SK-MEL-5 (cell line): ENCODE measurements at places on chromosomes 3 and 15.

DNA sequence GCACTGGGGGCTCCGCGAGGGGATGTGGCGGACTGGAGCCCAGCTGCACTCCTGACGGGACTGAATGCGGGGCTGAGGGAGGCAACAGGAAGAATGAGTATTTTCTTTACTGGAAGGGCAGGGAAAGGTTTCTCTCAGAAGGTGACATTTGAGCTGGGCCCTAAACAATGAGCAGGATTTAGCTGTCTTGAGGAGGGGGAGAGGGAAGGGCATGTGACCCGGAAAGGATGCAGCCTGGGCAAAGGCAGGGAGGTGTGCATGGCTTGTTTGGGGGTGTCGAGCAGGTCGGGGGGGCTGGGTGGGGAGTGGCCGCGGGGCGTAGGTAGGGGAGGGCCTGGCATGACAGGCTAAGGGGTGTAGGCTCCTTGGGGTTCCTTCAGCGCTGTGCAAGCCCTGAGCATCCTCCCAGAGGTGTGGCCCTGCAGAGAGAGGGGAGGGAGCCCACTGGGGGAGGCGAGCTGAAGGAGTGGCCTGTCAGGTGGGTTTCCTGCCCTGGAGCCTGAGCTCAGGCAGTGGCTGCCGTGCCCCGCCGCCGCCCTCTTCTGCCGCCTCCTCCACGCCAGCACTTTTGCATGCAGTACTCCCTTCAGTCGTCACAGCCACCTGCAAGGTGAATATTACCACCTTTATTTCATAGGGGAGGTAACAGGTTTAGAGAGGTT, 17.2 kb upstream of the ANKDD1A start:
- no peak for DNase-seq

- peak; percentile 43 for DNase-seq
Measured at GRCh38 chr3:184004476-184004875, 13.2 kb downstream of the ABCC5 start.

DNA sequence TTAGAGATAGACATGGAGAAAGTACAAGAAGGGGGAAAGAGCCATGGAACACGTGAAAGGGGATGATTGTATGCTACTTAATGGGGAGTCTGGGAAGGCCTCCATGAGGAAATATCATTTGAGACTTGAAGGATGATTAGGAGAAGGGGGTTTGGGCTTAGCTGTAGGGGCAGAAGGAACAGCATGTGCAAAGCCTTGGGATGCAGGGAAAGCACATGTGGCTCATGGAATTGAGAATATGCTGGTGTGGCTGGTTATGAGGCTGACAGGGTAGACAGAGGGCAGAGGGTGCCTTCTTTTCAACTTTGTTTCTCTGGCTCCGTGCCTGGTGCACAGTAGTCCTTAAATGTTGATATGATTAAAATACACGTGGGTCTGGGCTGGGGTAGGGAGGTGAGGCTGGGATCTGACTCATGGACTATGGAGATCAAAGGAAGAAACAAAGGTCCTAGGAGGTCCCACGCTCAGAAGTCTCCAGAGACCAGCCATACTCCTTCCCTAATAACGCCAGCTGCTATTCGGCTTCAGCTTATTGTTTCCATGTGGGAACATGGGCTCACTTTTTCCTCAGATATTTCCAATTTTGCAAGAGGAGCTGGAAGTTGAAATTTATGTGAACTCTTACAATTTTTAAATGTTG, 1.1 kb downstream of the GTF2E1 start:
- no peak for DNase-seq

DNA sequence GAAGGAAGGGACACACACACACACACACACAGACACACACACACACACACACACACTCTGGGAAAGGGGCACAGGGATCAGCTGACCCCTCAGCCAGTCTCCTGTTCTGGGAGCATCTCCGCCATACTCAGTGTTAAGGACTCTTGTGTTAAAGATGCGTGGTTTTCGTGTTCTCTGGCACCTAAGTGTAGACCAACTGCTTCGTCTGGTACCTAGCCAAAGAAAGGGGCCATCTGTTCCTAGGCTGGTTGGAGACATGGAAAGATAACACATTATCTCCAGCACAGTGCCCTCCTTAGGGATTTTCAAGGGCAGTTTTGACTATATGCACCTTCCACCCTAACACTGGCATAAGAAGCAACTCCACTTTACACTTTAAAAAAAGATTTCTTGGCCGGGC, 65.1 kb downstream of the EPHB1 start:
- DNase-seq: no peak

GRCh38 chr3:90062016-90062415, 954.6 kb downstream of the EPHA3 start:
- no peak for DNase-seq

DNA sequence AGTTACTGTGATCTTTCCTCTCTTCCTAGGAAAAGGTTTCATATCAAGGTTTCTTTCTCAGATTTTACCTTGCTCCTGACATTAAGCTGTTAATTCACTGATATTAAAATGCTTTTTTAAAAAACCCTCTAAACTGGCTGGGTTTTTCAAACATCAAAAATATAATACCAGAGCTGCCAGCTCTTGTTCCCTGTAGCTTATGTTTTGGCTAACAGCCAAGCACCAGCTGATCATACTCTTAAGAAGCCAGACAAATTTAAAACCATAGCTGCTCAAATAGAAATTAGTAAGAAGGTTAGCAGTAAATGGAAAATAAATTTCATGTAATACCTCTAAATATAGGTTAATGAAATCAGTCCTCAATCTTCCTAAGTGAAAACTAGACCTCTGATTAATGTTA, 657.5 kb downstream of the GRM7 start:
- no peak for DNase-seq

DNA sequence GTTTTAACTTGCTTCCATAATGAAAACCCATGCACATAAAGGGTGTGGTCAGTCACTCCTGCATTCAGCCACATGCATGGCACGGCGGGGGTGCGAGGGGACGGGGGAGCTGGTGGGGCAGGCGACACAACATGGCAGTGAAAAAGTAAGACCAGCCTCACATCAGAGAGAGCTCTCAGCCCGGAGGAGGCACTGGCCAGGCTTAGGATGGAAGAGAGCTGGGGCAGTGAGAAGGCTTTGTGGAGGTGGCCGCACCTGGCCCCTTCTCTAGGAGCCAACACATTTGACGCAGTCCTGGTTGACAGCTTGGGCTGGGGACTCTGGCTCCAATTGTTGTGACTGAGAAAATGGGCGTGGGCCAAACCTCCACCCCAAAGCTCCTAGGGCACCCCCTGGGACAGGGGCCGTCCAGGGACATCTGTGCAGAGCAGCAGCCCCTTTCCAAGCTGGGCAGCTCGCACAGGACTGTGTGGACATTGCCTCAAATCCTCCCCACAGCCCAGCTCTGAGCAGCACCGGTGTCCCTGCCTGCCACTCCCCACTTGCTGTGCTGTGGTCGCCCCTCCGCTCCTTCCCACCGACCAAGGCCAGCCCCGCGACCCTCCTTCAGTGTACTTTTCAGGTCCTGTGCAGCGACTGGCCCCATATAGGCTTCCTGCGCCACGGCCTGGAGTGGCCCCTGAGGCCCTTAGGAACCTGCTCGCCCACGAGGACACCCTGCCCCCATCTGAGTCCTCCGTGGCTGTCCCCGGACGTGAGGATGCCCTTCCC, 126.0 kb upstream of the IQSEC1 start:
- no peak for DNase-seq
